ENCODE measurements at places on chromosomes 6 and 20.

GRCh38 chr6:27251112-27251605, 3.7 kb downstream of the PRSS16 start:
- DNase-seq, result no peak

DNA sequence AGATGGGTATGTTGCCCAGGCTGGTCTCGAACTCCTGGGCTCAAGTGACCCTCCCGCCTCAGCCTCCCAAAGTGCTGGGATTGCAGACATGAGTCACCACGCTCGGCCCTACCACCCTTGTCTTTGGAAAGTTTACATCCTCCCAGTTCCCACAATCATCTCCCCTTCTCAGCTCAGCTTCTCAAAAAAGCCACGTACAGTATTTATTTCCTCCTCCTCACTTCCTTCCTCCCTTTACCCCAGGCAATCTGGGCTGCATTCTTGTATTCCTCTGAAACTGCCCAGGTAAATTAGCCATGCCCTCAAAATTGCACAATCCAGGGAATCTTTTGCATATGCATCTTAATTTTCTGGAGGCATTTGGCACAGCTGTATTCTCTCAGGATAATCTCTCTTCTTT, 7.4 kb upstream of the SLC23A2 start:
- DNase-seq, result peak; percentile 84

DNA sequence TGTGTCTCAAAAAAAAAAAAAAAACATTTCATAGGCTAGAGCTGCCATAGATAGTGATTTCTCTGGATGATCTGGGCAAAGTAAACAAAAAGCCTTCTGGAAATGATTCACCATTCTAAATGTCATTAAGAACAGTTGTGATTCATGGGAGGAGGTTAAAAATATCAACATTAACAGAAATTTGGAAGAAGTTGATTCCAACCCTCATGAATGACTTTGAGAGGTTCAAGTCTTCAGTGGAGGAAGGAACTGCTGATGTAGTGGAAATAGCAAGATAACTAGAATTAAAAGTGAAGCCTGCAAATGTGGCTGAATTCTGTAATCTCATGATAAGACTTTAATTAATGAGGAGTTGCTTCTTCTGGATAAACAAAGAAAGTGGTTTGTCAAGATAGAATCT, 26.8 kb upstream of the MMP24 start:
- DNase-seq, result no peak

- DNase-seq, result peak; percentile 62
Measured at GRCh38 chr6:52162940-52163908, 23.0 kb upstream of the IL17A start.

GRCh38 chr6:23637296-23637695, 488.7 kb upstream of the NRSN1 start:
- no peak for DNase-seq

DNA sequence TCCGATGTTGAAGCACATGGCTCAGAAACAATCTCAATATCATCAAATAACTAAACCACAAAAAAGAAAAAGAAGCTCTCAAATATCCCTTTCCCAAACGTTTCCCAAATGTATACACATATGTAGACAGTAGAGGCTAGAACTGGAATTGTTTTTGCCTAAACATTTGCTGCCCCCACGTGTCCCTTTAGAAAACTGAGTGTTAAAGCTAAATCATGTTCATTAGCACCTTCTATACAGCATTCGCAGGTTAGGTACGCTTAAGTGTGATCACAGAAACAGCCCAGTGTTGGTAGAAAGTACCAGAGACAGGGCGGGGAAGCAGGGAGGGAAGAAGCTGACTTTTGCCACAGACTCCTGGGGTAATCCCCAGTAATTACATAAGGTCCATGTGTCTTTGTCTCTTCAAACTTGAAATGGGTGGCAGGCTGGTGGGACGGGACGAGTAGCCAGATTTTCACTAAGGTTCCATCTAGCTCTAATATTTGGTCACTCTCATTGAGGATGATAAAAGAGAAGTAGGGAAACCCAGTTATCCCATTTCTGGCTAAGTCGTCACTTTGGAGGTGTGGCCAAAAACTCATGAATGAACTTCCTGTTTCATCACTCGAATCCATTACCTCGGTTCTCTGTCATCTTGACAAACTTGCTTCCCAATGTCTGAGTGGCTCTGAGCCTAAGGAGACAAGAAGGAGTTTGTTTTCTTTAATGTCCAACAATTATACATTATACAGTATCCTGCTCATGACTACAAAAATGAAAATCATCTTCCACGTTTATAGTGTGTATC, 15.0 kb upstream of the TFAP2A start:
- no peak for DNase-seq

DNA sequence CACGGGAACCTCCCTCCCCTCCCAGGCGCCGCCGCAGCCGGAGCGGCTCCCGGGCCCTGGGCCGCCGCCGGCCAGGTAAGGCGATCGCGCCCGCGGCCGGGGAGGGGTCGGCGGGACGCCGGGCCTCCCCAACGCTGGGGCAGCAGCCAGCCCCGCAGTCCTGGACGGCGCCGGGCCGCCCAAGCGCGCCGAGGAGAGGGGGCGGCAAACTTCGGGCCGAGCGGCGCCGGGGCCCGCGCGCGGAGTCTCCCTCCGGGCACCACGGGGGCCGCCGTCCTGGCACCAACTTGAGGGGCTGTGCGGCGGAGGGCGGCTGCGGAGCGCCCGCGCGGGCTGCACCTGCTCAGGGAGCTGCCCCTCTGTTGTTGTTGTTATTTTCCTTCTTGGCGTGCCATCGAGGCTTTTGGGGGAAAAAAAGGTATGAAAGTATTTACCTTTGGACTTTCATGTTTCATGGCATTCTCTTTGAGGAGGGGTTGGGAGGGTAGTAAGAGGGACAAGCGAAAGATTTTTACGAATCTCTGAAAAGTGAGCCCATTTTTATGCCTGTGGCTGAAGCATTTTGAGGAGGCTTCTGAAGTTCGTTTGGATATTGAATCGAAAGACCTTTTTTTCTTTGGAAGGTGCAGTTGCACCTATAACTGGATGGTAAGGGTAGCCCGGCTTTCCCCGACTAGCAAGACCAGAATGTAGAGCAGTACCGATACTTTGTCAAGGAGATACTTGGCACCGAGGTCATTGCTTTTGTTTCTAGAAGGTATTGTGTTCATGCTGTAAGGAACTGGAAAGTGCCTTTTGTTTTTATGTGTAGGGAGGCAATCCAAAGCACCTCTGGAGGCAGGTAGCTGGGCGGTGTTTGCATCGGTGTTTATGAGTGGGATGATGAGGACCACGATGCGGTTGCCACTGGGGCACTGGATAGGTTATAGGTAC, at the start of gene RNF182:
Gene RNF182 (plus strand): TSS at position 4 of the 933 bp plus-strand sequence. CDS start 52,168 bp downstream, outside the sequence.
- DNase-seq, result no peak

- no peak for DNase-seq
Measured at GRCh38 chr6:39189915-39190544, 39.2 kb downstream of the KCNK5 start.

GRCh38 chr6:109456710-109457561, 1.4 kb upstream of the MICAL1 start:
- no peak for DNase-seq

GRCh38 chr6:30725713-30726505, 5.8 kb downstream of the TUBB start:
- no peak for DNase-seq

GRCh38 chr6:32825966-32826365, 9.2 kb upstream of the HLA-DOB start:
- no peak for DNase-seq

DNA sequence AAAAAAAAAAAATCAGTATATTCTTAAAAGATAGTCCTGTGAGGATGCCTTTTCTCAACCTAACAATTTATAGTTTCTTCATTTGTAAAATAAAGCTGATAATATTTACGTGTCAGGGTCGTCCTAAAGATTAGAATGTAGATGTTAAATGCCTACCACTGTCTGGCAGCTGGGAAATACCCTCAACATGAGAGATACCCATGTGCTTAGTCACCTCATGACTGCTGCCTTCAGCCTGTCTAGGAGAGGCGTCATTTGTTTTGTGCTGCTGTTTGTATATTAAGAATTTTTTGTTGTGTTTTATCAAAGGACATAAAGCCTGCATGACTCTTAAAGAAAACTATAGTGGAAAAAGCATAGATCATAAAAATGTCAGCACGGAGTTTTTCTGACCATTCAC, 9.5 kb downstream of the FAM120B start:
- no peak for DNase-seq

DNA sequence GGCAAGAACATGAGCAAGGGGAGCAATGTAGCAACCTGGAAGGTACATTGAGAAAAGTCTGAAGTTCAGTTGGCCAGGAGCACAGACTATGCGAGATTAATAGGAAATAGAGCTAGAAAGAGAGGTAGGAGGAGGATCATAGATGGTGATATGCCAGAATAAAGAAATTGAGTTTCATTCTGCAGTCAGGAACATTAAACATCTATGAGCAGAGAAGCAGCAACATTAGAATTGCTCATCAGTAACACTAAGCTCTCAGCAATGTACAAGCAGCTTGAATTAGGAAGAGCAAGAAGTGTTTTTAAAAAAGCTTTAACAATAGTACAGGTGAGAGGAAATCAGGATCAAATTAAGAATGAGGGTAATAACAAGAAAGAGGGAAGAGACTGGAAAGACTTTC, 467.9 kb downstream of the PHF3 start:
- no peak for DNase-seq

- DNase-seq, result no peak
Measured at GRCh38 chr20:32438331-32438858, 80.3 kb downstream of the ASXL1 start.

- DNase-seq, result no peak
Measured at GRCh38 chr6:168137024-168137423, 58.0 kb upstream of the FRMD1 start.

GRCh38 chr6:163255265-163255664, 159.3 kb upstream of the QKI start:
- DNase-seq, result no peak

GRCh38 chr20:50413088-50413500, 97.1 kb upstream of the PTPN1 start:
- DNase-seq, result no peak

- no peak for DNase-seq
Measured at GRCh38 chr6:18329776-18330175, 57.4 kb upstream of the RNF144B start.

GRCh38 chr20:23245553-23246181, 104.9 kb upstream of the NXT1 start:
- DNase-seq, result no peak

DNA sequence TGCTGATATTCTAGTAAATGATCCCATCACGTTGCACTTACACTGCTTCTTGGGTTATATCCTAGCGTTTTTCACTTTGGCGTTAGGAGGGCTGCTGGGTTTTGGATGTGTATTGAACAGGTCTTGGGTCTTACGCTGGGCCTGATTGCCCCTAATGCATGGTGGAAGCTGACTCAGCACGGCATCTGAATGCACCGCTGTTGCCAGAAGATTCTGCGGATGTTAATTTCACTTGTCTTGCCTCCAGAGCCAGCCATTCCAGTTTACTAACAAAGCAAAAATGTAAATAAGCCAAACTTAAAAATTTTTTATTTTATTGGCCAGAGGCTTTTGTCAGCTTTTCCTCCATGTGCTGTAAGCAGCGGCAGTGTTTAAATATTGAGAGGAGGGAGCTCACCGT, 233.5 kb downstream of the TMEM242 start:
- no peak for DNase-seq

- no peak for DNase-seq
Measured at GRCh38 chr6:158474961-158475343, 84.9 kb upstream of the TMEM181 start.

GRCh38 chr6:123677897-123678296, 41.1 kb upstream of the TRDN start:
- no peak for DNase-seq

- DNase-seq, result no peak
Measured at GRCh38 chr6:169528755-169529154, 173.1 kb downstream of the WDR27 start.

- DNase-seq, result no peak
Measured at GRCh38 chr6:22043284-22043962, 253.4 kb downstream of the PRL start.

DNA sequence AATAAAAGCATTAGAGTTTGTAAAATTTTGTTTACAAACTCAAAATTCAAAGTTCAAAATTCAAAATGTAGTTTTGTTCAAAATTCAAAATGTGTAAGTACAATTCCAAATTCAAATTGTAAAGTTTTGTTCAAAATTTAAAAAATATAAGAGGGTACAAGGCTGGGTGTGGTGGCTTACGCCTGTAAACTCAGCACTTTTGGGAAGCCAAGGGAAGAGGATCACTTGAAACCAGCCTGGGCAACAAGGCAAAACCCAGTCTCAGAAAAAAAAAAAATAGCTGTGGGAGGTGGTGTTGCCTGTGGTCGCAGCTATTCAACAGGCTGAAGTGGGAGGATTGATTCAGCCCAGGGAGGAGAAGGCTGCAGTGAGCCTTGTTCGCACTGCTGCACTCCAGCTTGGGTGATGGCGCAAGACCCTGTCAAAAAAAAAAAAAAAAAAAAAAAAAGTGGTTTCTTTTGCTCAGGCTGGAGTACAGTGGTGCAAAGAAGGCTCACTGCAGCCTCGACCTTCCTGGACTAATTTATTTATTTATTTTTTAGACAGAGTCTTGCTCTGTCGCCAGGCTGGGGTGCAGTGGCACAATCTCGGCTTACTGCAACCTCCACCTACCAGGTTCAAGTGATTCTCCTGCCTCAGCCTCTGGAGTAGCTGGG, 5.4 kb upstream of the ZBTB12 start:
- DNase-seq, result no peak

GRCh38 chr6:125201961-125202729, 48.6 kb downstream of the TPD52L1 start:
- DNase-seq, result no peak

DNA sequence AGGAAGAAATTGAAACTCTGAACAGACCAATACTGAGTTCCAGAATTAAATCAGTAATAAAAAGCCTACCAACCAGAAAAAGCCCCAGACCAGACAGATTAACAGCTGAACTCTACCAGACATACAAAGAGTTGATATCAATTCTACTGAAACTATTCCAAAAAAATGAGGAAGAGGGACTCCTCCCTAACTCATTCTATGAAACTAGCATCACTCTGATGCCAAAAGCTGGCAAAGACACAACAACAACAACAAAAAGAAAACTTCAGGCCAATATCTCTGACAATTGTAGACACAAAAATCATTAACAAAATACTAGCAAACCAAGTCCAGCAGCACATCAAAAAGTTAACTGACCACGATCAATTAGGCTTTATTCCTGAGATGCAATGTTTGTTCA, 246.0 kb upstream of the RUNX2 start:
- no peak for DNase-seq

GRCh38 chr6:152893187-152893586, 89.7 kb downstream of the FBXO5 start:
- DNase-seq, result no peak

GRCh38 chr6:150349546-150349945, 19.3 kb upstream of the IYD start:
- no peak for DNase-seq

DNA sequence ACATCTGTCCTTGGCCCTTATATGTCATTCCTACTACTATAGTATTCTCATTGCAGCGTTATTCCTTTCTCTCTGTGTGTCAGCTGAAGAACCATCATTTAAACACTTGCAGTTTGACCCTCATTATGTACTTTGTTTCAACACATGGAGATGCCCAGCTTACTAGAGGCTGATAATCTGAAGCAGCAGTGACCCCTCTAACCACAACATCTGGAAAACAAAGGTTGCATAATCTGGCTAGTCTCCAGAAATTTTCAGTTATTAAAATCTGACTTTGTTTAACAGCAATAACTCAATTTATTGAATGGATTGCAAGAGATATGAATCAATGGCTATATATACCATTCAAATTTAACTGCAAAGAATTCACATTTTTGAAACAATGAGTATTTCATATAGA, 6.6 kb upstream of the PHIP start:
- no peak for DNase-seq

GRCh38 chr20:19981031-19981451, 36.1 kb upstream of the NAA20 start:
- DNase-seq, result no peak
